ENCODE measurements at places on chromosomes 7 and 10.

- DNase-seq: no peak
Measured at GRCh38 chr10:121627876-121628581, 29.8 kb upstream of the FGFR2 start.

DNA sequence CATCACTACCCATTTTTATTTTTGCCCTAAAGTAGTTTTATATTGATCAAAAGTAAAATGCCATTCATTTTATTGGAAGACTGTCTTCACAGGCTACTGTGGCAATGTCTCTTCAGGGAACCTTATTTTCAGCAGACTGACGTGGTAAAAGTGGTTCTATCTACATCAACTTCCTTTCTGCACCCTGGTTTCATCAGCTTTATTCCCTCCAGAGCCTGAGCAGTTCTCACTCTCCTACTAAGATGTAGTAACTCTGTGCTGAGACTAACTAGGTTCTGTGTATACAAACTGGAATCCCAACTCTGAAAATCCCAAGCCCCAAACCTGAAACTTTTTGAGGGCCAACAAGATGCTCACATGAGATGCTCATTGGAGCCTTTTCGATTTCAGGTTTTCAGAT lies 155.3 kb downstream of the SFMBT2 start:
- DNase-seq: no peak

- no peak for DNase-seq
Measured at GRCh38 chr10:47334466-47335295, 12.4 kb downstream of the GDF2 start.

GRCh38 chr10:72088889-72089575 lies 681 bp upstream of the SPOCK2 start:
- DNase-seq: no peak

- DNase-seq: no peak
Measured at GRCh38 chr7:151705636-151706276, 171.2 kb downstream of the PRKAG2 start.

- DNase-seq: no peak
Measured at GRCh38 chr7:121075952-121076349, 87.4 kb downstream of the CPED1 start.

DNA sequence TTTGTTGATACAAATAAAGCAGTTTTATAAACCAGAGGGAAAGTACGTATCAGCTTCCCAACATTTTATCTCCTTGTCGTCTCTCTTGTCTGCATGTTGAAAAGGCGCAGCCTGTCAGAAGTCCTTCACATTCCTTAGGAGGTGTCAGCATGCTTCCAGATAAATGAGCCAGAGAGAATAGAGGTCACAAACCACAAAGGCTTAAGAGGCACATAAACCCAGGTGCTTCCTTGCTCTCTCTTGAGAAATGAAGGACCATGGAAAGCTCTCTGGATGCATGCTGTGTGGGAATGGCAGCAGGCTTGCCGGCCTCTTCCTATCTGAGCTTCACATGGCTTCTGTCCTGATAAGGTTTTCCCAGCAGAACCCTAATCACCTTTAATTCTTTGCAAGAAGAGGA lies 448.5 kb downstream of the XPNPEP1 start:
- DNase-seq: no peak

DNA sequence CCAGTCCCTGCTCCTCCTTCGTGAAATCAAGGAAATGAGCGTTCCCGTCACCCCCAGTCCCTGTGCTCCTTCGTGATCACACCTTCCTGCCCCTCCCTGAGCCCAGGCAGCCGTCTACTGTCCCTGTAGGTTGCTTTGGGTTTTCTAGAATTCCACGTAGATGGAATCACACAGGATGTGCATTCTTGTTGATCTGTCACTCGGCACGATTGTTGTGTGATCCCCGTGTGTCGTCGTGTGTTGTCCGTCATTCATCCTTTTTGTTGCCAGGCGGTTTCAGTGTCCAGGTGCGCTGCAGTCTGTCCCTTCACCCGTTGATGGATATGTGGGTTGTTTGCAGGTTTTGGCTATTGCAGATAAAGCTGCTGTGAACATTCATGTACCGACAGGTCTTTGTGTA lies 9.4 kb downstream of the MTG1 start:
- DNase-seq: no peak

GRCh38 chr7:158934628-158935027 lies 78.3 kb downstream of the DYNC2I1 start:
- no peak for DNase-seq

- no peak for DNase-seq
Measured at GRCh38 chr10:93807371-93807770, 49.6 kb downstream of the LGI1 start.

DNA sequence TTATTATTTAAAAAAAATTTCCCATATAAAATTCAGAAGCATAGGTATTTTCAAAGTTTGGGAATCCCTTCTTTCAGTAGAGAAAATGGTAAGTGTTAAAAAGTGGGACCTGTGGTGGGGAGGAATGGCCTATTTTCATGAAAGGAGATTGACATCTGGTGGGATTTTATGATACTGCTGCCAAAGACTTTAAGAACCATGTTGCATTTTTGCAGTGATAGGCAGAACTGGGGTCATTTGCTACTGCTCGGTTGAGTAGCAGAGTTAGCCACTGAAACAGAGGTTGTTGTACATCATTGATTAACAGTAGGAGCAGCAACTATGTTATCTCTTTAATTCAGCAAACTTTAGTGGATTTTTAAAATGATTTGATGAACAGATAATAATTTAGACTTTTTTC lies 4.4 kb downstream of the BICC1 start:
- DNase-seq: no peak

DNA sequence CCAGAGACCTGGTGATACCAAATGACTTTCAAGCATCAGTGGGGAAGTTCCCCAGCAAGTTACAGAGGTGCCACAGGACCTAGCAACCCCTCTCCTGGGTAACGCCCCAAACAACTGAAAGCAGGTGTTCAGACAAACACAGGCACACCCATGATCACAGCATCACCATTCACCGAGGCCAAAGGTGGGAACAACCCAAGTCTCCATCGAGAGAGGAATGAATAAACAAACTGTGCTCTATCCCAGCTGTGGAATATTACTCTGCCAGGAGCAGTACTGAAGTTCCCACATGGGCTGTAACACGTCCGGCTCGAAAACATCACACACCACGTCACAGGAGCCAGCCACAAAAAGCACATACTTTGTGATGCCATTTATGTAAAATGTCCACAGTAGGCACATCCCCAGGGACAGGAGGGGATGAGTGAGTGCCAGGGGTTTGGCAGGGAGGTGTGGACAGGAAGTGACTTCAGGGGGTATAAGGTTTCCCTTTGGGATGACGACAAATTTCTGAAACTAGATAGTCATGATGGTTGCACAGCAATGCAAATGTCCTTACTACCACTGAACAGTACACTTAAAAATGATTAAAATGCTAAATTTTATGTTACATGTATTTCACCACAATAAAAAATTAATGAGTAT lies 222.8 kb downstream of the TNS3 start:
- DNase-seq: no peak

DNA sequence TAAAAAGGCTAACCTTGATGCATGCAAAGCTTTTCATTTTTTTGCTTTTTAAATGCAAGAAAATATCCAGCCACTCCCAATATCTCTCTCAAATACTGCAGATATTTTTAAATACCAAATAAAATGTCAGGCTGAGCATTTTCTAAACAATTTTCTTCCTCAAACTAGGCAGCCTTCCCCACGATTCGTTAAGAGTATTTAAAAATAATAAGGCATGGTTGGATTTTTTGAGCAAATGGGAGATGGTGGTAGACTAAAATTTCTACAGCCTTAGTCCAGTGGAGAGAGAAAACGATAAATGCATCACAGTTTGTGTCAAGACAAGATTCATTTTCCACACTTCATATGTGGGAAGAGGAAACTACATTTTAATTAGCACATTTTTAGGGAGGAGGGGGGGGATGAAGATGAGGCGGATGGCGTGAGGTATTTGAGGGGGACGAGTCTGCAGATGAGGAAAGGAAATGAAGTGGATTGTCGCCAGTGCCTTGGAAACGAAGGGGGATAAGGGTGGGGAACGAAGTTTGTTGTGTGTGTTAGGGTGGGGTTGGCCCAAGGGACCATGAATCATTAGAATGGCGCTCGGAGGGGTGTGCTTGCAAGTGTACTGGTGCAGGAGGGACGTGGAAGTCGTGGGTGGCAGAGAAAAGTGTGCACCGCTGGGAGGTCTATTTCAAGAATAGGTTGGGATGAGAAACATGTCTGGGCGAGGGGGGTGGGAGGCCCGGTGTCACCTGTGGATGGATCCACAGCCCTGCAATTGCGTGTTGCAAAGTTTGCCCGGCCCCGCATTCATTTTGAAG lies 1.2 kb upstream of the ADD3 start:
- no peak for DNase-seq

DNA sequence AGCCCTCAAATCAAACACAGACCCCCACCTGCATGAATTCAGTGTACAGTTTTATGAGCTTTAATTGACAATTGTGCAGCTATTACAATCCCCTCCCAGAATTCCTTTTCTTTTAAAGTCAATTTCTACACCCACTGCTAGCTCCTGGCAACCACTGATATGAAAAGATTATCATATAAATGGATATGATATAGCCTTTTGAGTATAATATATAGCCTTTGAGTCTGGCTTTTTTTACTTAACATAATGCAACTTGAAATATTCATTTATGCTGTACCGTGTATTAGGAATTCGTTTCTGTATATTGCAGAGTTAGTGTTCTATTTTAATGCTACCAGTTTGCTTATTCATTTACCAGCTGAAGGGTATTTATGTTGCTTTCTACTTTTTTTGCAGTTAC lies 127.7 kb downstream of the CCSER2 start:
- DNase-seq: no peak

DNA sequence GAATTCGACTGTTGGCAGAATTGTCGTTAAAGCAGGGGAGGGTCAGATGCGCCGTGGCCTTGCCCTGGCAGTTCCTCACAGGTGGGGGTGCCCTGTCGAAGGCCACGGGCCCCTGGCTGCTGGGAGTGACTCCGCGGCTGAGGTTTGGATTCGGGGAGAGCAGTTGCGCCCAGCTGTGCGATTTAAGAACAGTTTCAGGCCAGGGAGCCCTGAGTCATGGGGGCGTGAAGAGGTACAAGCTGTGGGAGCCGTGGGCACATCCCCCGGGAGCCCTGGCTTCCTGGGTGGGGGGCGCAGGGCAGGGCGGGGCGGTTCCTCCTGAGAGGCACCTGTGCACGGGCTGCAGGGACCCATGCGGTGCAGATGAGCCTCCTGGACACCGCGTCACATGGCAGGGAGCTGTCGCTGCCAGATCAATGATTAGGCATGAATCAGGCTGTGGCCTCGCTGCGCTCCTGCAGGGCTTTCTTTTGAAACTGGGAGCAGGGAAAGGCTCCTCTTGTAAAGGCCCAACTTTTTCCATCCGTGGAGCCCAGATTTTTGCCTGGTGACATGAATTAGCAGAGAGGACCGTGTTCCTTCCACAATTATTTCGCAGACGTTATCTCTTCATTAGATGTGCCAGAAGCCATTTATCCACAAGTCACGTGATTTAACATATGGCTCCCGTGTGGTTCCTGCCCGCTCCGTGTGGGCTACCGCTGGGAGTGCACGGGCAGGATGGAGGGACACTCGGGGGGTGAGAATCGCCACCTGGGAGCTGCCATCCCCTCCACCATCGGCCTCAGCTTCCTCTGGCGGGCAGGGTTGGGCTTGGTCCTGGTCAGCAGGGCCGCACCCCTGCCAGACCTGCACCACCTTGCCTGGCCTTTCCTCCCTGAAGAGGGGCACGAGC lies 918 bp downstream of the PWWP2B start:
- DNase-seq: no peak

- DNase-seq: no peak
Measured at GRCh38 chr7:47191876-47192291, 390.0 kb downstream of the TNS3 start.

GRCh38 chr7:18572885-18573284 lies 77.3 kb downstream of the HDAC9 start:
- DNase-seq: no peak

DNA sequence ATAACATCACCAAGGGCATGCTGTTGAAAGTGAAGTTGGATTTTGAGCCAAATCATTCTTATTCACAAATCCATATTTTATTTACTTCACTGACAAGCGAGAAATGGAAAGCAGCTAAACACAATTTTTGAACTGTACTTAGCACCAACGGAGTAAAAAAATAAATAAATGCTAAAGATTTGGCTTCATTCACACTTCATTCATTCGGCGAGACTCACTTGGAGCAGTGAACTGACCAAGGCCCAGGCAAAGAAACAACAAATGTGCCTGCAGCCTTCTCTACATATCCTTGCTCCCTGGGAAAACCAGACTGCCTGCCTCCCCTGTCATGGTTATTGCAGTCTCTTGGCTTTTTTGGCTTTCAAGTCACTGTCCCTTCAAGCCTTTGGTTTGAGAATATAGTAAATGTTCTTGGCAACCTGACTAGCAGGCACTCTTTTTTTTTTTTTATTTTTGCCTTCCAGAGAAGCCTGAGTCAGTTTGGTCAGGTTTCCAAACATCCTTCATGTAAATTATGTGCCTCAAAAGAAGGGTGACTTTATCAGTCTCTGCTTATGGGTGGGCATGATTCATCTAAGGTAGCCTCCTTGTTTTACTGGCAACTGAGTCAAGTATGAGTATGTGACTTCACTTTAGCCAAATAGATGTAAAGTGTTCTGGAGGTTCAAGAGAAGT lies 177.6 kb upstream of the MEOX2 start:
- DNase-seq: no peak

DNA sequence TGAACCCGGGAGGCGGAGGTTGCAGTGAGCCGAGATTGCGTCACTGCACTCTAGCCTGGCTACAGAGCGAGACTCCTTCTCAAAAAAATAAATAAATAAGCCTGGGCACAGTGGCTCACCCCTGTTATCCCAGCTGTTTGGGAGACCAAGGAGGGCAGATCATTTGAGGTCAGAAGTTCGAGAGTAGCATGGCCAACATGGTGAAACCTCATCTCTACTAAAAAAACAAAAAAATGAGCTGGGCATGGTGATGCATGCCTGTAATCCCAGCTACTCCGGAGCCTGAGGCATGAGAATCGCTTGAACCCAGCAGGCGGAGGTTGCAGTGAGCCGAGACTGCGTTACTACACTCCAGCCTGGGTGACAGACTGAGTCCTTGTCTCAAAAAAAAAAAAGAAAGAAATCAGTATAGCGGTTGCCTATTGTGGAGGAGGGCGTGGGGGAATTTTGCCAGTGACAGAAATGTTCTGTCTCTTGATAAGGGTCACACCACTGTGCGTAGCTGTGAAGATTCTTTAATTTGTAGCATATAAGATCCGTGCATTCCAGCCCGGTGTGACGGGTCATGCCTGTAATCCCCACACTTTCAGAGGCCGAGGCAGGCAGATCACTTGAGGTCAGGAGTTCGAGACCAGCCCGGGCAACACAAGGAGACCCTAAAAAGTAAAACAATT lies 17.9 kb upstream of the EIF3B start:
- no peak for DNase-seq

DNA sequence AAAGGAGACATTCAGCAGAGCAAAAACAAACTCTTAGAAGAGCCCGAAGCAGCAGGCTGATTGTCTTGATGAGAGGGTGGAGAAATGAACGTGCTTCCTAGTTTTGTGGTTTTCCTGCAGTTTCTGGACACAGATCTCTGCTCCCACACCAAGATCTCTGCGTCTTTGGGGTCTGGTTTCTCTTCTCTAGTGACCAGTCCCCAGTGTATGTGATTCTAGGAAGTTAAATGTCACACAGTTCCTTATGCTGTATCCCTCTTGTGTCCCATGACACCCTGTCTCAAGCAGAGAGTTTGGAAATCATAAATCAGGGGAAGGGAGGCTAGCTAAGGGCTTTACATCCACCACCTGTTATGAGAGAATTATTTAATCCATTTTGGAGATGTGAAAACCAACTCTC lies 55.4 kb upstream of the KLF14 start:
- DNase-seq: no peak

- DNase-seq: no peak
Measured at GRCh38 chr7:156074982-156075615, 262.8 kb upstream of the SHH start.

GRCh38 chr10:24502006-24502405 lies 221.7 kb downstream of the ARHGAP21 start:
- DNase-seq: no peak

GRCh38 chr7:106553446-106553836 lies 107.5 kb downstream of the CCDC71L start:
- no peak for DNase-seq
